Thoracic aorta (tissue), 2 donors: ENCODE measurements at places on chromosomes 1 and 21.

- DNase-seq: no peak
Measured at GRCh38 chr21:33539616-33540015, 2.3 kb downstream of the GART start.

DNA sequence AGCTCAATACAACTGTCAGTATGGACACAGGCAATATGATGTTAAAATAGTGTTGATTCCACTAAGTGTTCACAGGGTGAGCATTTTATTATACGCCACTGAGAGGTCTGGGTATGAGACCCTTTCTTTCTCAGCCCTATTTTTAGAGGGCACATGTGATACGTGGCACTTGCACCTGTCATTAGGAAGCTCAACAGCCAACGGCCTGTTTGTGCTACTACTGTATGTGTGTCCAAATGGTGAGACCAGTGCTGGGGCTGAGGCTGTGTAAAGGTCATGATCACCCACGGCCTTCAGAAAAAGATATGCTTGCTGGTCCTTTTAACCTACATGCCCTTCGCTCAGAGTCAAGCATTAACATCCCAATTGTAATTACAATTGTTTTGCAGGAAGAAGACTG, 176.2 kb downstream of the DUSP10 start:
- DNase-seq: no peak

- no peak for DNase-seq
Measured at GRCh38 chr1:200905411-200906052, 10.8 kb downstream of the INAVA start.

DNA sequence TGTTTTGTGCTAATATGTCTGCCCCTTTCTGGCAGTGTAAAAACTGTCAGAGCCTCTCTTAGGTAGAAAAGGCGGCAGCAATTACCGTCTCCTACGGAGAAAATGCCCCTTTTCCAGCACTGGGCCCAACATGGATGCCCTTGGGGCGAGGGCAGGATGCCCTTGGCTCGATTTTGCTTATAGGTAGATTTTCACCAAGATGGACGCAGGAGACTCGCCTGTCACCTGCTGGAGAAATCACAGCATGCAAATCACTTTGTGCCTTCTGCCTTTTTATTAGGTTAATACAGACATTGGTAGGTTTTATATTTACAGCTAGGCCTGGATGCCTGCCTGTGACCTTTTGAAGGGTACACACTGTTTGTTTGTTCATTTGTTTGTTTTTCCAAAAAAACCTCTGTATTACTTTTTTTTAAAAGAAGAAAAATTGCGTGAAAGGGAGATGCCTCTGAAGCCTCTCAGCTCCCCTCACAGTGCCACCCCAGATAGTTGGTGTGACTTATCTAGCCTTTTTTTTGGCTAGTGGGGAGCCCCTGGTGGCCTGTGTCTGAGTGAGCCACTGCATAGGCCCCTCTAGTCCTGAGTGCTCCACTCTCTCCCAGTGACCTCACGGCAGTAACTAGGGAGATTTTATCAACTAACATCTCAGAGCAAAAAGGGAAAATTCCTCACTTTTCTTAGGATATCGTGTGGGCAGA, 2.5 kb downstream of the ATP1B1 start:
- DNase-seq: no peak

DNA sequence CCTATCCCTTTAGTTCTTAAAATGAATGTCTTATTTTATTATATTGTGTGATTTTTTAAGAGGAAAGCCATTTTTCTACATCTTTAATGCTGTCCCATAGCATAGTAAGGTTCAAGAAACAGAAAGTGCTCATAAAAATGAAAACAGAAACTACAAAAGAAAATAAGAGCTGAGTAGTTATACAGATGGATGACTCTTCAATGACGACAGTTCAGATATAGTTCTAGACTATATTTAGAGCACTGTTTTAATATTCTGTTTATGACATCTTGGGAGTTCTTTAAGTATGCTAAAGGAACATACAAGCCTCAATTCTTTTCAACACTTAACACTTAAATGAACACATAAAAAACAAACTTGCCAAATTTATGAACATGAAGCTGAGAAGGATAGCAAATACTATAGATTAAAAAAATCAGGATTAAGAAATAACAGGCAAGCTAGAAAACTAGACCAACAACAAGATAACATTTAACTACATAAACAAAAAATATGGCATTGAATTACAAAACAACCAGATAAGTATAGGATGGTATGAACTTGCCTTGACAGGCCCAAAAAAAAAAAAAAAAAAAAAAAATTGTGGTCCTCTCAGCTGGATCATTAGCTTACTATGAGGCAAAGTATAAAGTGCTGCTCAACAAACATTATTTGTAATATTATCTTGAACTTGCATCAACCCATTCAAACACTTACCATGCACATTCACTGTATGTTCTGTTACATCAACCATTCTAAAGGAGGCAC, 87.9 kb downstream of the ZZZ3 start:
- no peak for DNase-seq

DNA sequence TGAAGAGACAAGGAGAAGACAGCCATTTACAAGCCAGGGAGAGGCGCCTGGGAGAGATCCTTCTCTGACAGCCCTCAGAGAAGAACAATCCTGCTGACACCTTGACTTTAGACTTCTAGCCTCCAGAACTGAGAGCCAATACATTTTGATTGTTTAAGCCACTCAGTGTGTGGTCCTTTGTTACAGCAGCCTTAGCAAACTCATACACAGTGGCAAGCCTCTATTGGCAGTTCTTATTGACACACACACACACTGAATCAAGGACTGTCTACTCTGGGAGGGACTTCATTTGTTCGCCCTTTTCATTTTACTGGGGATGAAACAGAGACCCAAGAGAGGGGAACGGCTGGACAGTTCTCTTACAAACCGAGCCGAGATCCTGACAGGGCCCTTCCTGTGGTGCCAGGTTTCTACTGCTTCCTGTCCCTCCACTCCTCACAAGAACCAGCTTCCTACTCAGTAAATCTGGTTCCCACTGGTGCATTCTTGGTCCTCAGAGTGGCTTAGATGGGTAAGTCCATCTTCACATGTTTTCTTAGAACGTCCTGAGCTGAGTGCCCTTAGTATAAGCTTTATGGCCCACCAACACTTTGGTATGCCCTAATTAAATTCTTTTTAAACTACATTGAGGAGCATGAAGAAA, 14.7 kb downstream of the SLAMF1 start:
- no peak for DNase-seq

DNA sequence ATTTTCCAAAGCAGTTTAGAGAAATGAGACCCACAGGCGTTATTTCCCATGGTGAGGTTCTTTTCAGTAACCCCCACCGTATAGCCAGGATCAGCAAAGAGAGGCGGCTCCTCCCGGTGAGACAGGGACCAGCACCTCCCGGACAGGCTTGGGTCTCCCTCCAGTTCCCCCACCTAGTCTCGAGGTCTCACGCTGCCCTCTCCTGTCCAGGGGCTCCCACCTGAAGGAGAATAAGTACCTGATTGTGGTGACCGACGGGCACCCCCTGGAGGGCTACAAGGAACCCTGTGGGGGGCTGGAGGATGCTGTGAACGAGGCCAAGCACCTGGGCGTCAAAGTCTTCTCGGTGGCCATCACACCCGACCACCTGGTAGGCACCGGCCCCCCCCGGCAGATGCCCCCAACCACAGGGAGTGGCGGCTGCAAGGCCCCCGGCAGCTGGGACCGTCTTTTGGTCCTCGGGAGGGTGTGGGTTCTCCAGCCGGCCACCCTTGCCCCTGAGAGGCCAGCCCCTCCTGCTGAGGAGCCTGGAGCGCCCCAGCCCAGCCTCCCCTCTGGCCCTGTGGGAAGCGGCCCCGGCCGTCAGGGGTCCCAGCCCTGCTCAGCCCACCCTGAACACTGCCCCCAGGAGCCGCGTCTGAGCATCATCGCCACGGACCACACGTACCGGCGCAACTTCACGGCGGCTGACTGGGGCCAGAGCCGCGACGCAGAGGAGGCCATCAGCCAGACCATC, 4.9 kb downstream of the COL6A1 start:
- no peak for DNase-seq

DNA sequence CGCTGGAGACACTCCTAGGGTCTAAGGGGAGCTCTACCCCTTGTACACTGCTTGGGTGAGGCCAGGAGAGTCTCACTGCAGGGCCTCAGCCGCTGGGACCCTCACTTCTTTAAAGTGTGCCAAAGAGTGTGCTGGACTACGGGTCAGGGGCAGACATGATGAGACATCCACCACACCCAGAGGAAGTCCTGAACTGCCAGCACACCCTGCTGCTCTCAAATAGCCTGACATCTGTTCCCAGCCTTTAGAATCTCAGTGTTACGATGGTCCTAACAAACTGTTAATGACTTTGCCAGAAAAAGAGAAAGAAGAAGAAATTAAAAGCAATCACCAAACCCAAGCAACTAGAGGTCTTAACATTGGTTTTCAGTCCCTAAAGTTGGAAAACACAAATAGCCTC, 49.0 kb downstream of the MRPL37 start:
- DNase-seq: no peak

GRCh38 chr1:112717263-112717873, 2.2 kb upstream of the PPM1J start:
- DNase-seq: no peak
